ENCODE measurements at places on chromosomes 12 and 14.
A peak's percentile ranks its signal among the peaks of the same experiment; 100 is the strongest.

DNA sequence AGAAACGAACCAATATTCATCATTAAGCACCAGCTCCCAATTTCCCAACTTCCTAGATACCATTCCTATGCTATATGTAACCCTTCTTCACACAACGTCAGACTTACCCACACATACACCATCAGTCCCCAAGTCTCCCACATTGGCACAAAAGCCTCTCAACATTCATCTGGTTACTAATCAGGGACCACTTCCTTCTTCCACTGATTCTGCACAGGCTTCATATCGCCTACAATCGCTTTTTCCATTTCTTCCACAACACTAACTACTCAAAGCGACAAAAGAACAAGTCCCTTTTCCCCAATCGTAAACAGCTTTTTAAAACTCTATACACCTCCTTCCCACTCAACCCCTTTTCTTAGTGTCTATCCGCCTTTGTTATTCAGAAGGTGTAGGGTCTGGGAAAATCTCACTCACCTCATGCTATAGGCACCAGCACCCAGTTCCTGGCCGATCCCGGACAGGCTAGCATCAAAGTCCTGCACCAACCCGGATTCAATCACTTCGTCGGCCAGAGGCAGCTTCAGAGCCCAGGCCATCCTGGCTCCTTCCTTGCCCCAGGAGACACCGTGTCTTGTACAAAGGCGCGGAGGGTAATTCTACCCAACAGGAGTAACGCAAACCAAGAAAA, 936 bp downstream of the TFCP2 start:
- DNase-seq: peak; percentile 17

- DNase-seq: no peak
These were observed 1.0 kb upstream of the GPD1 start for GRCh38 chr12:50102646-50103309.

DNA sequence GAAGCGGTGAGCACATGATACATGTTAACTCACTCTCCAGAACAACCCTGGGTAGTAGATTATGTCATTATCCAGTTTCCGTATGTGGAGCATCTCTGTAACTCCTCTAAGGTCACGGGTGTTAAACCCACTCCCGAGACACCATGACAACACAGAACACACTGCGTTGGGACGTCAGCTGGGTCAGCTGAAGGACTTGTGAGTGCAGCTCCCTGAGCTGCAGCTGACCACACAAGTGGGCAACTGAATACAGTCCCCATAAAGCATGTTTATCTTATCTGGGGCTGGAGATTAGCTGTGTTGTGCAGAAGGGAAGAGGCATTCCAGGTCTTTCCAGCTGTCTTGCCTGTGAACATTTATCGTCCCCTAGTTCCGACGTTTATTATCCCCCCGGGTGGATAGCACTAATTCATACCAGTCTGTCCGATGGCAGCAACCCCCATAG, 211.5 kb downstream of the CHST11 start:
- DNase-seq: no peak

GRCh38 chr12:120134307-120134980, 17.9 kb upstream of the RAB35 start:
- no peak for DNase-seq

Data from pancreas (tissue), 10 donors.